Activated CD4-positive, alpha-beta T cell treated with anti-CD3 and anti-CD28 coated beads for 4 hours (primary cell): ENCODE measurements at places on chromosomes 3 and 15.
A peak's percentile ranks its signal among the peaks of the same experiment; 100 is the strongest.

DNA sequence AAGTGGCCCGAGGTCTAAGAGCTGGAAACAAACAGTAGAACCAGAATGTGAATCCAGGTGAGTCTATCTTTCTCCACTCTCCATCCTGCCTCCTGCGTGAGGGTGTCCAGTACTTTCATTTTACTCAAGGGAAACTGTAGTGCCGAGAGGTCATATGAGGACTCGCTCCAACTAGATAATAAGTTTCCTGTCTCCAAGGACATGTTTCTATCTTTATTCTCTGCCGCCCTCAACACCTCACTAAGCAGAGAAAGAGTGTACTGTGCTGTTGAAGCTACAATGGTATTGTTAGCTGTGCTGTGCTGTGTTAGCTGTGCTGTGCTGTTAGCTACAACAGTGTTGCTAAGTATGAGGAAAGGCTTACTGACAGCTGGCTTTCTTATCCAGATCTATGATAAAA is 137.9 kb upstream of the COL8A1 start:
- no peak for DNase-seq

GRCh38 chr15:69384626-69385598 is 29.2 kb upstream of the KIF23 start:
- no peak for DNase-seq

DNA sequence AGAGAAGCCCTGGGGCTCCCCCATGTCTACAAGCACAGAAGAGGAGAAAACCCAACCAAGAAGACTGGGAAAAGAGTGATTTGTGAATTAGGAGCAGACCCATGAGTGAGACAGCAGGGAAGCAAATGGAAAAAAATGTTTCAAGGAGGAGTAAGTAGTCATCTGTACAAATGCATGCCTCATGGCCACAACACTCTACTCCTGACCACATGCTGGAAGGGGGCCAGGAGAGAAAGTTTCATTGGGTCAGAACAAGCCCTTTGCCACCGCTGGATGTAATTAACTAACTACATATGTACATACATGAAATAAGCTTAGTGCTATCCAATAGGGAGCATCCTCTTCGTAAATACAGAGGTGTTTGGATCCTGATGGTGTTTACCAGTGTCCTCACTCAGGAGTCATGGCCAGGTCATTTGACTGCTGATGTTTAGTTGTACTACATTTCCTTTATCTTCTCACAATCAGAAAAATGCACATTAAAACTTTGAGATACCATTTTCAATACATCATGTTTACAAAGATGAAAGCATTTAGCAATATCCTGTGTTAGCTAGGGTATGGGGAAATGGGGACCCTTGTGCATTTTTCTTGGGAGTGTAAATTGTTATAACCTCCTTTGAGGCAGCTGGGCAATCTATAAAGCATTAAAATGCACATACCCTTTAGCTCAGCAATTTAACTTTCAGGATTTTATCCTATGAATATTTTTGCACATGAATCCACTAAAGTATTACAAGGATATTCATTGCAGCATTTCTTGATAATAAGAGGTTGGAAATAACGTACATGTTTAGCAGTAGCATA is 27.1 kb downstream of the CLRN1 start:
- DNase-seq, result no peak

GRCh38 chr3:178001670-178002101 is 534.5 kb upstream of the KCNMB2 start:
- no peak for DNase-seq

DNA sequence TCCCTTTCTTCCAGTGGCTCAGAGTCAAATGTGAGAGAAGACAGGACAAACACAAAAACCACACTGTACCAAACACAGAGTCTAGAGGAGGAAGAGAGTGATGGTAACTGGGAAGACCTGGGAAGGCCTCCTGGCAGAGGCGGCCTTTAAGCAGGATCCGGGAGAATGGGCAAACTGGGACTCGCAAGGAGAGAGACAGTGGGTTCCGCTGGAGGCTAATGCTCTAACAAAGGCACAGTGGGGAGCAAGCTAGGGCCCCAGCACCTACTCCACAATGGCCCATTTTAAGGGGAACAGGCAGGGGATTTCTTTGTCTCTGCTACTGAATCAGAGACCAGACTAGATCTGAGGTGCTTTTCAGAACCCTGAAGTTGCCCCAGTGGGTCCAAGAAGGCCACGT is 81.4 kb upstream of the HES1 start:
- DNase-seq, result no peak

- no peak for DNase-seq
These were observed 55.3 kb downstream of the BBX start for GRCh38 chr3:107578091-107578490.

- no peak for DNase-seq
These were observed 21.8 kb upstream of the GPR156 start for GRCh38 chr3:120306519-120307455.

DNA sequence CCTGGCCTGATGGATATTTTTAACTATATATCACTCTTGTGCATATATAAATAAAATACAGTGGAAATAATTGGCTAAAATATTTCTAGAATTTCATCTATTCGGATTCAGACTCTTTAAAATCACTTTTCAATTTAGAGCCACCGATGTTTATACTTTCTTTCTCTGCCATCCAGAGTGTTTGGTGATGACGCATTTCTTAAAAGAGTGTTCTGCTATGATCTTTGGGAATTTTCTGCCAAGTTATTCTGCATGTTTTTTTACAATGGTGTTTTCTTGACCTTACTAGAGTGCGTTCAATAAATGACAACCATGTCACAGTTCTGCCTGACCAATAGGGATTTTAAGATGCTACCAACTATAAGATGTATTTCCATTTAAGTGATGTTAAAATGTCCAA is 30.2 kb downstream of the PPP2R3A start:
- no peak for DNase-seq

- no peak for DNase-seq
These were observed 226.7 kb upstream of the DCBLD2 start for GRCh38 chr3:99128235-99128634.

- DNase-seq, result no peak
These were observed 42.2 kb downstream of the CMSS1 start for GRCh38 chr3:99859825-99860224.

DNA sequence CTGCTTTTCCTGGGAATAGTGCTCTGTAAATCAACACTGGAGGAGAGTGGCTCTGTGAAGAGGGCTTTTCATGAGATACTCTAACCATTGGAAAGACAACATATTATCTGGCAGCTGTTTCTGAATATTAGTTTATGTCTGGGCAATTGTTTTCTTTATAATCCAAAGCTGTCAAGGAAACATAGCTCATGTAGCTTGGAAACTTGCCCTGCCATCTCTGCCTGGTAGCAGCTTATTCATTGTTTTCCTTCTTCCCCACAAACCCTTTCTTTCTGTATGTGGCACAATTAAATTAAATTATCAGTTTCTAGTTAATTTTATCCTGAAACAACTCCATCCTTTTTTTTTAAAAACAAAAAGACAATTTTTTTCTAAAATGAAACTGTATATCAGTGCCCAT is 160.0 kb downstream of the EDEM1 start:
- no peak for DNase-seq

- DNase-seq, result no peak
These were observed 775 bp downstream of the TTC21A start for GRCh38 chr3:39108200-39108710.

DNA sequence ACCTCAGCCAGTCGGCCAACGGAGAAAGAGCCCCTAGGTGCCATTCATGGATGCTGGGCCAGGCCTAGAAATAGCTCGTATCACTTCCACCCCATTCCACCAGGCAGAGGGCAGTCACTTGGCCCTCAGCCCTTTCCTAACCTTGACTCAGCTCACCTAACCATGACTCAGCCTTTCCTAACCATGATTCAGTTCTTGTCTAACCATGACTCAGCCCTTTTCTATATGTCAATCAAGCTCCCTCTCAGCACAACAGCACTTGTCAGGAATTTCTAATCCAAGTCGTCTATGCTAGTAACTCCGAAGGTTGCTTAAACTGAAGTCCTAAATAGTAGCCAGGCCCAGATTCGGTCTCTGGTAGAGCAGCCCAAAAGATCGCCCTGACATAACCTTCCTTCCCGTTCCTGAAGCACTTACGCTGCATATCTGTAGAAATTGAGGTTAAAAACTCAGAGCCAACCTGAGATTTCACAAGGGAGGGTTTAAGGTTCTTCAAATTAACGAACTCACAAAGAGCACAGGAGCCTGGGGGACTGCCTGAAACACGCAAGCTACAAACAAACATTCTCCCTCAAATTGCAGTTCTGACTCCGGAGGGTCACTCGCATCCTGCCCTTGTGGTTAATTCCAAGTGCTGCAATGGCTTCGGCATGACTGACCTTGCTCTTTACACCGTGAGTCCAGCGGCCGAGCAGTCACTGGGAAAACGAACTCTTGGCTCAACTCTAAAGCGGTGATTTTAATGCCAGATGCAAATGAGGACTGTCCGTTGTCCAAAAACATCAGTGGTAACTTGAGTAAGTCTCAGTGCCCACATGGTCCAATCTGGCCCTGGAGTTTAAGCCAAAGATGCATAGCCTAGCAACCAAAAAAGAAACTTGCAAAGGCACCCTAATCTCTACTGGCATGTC is 99.9 kb downstream of the ADAMTS17 start:
- no peak for DNase-seq

GRCh38 chr3:10706156-10706739 is 109.8 kb upstream of the SLC6A11 start:
- DNase-seq, result no peak

GRCh38 chr3:59422312-59422711 is 372.5 kb upstream of the CFAP20DC start:
- DNase-seq, result no peak

DNA sequence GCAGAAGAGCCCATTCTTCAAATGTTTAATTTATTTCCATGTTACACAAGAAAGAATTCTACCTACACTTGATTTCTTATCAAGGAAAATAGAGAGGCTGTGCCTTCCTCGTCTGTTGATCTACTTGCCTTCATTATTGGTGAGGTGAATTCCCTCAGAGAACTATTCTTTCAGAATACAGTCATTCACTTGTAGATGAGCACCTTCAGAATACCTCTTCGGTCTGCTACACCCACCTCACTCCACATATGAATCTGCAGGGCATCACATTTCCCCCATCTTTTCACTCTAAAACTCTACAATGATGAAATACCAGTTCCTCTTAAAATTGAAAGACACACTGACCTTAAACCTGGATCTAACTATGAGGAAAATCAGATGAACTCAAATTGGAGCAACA is 43.0 kb downstream of the TAFA4 start:
- DNase-seq, result no peak

- DNase-seq, result no peak
These were observed 36.3 kb downstream of the TMEM212 start for GRCh38 chr3:171879472-171879871.

GRCh38 chr15:73867956-73868355 is 5.4 kb upstream of the TBC1D21 start:
- no peak for DNase-seq

GRCh38 chr3:115436767-115437301 is 186.5 kb upstream of the GAP43 start:
- DNase-seq, result no peak

GRCh38 chr3:53295410-53295809 is 39.6 kb upstream of the TKT start:
- DNase-seq, result no peak

- DNase-seq, result peak; percentile 26
These were observed 47.5 kb upstream of the LIMD1 start for GRCh38 chr3:45546716-45547701.

GRCh38 chr3:120506828-120507774 is 56.3 kb upstream of the FSTL1 start:
- DNase-seq, result no peak

DNA sequence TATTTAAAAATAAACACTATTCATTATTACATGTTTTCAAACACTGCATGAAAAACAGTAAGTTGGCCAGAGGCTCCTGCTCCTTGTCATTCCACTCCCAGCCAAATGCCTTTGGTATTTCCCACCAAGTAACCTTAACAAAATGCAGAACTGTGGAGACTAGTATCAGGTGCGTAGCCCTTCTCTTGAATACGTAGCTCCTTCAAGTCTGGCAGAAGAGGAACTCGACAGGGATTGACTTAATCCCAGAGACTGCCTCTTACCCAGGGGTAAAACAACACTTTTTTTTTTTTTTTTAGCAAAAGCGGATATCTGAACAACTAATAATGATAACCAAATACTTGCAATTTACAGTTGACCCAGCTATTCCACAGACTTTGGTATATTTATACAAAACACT is 738 bp downstream of the COMMD2 start:
- no peak for DNase-seq

- peak; percentile 78 for DNase-seq
These were observed 15.6 kb downstream of the TEX264 start for GRCh38 chr3:51686512-51687215.

DNA sequence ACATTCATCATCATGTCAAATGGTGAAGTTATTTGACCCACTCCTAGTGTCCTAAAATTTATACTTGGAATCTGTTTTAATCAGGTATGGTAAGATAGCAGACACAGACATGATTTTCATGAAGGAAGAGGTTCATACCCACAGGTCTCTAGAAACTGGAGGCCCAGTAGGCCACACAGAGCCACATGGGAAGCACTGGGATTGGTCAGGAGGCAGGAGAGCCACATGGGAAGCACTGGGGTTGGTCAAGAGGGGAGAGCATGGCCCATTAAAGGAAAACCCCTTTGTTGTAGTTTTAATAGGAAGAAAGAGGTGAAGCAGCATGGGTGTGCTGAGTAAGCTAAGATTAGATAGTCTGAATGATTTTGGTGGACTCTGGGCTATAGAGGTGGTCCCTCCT is 356.9 kb downstream of the MFSD1 start:
- no peak for DNase-seq

DNA sequence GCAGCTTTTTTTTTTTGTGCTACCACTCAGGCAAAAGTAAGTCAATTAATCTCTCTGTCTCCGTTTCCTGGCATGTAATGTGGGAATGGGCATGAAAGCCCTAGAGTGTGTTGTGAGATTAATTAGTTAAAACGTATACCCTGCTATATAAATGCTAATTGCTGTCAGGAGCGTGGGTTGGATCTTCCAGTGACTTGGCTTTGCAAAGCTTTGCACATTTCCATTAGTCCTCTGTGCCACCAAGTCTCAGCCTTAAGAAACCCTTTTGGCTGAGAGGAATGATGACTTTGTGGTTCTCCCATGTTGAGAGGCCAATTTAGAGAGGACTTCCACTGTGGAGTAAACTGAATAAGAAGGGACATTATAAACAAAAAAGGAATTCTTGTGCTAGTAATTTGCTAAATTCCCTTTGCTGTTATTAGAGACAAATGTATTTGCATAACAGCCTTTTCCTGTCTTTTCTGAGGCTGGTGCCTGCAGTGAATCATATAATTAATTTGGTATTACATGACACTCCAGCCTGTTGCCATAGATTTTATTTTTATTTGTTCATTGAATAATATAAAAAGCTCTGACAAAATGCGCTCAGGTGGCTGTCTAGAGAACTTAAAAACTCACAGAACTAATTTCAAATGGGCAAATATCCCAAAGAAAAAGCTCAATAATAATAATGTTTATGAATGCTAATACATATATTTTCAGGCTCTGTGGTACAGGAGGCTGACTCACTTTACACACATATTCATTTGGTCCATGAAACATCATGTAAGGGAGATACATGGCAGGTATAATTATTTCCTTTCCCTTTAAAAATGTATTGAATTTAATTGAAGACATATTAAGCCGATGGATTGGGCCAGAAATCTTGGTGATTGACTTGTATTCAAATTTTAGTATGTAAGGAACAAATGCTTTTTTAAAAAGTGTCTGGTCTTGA is 82.7 kb downstream of the IL1RAP start:
- DNase-seq, result no peak

- no peak for DNase-seq
These were observed 991.8 kb downstream of the GBE1 start for GRCh38 chr3:80769683-80770082.

- DNase-seq, result no peak
These were observed 102.8 kb downstream of the CHSY1 start for GRCh38 chr15:101148881-101149664.

- no peak for DNase-seq
These were observed 225.6 kb upstream of the STRIT1 start for GRCh38 chr3:155519078-155519477.

- DNase-seq, result no peak
These were observed 223.6 kb upstream of the TLE3 start for GRCh38 chr15:70321172-70321819.
